Nucleus accumbens (tissue), 56 donors: ENCODE measurements at places on chromosomes 6 and 20.

DNA sequence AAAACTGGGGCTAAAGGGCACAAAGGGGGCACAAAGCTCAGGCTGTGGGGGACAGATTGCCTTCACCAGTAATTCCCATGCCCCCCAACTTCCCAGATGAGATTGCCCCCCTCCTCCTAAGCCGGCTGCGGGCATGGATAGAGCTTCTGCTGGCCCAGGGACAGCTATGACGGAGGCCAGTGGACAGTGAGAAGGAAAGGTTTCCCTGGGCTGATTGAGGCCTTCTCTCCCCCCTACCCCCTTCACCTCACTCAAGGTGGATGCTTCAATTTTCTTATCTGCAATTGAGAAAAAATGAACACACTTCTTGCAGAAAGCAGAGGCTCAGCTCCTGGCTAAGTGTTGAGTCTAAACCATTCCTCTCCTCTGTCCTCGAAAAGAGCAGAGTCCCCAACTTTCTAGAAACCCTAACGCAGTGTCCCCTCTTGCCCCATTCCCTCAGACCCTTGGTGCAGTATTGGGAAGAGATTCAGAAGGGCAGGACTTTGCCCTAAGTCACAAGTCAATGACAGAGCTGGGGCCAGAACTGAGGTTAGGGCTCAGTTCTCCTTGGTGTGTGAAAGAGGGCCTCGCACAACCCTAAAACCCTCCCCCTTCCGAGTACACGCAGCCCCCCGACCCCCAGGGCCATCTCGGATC is 808 bp downstream of the SDC4 start:
- no peak for DNase-seq

DNA sequence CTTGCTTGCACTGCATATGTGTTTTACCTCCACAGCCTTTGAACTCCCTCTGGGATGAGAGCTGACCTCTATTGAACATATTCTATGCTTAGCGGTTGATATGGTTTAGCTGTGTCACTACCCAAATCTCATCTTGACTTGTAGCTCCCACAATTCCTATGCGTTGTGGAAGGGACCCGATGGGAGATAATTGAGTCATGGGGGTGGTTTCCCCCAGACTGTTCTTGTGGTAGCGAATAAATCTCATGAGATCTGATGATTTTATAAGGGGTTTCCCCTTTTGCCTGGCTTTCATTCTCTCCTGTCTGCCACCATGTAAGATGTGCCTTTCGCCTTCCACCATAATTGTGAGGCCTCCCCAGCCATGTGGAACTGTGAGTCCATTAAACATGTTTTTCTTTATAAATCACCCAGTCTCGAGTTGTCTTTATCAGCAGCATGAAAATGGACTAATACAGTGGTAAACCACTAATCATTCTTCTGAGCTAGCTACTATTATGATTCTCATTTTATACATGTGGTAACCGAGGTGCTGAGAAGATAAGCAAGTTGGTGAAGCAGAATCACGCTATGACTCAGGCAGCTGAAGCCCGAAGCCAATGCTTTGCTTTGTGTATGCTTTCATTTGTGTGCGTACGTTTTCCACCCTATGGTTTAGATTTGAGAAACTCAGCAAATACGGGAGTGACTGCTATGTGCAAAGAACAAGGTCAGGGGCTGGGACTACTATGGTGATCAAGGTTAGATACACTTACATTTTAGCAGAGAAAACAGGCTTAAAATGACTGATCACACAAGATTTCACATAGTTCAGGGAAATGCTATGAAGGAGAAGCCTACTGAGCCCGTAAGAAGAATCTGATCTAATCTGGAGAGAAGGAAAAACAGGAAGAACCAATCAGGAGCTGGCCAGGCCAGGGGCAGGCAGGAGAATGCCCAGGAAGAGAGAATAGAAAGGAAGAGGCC is 363.5 kb downstream of the ESR1 start:
- no peak for DNase-seq

- DNase-seq: no peak
These were observed 1.6 kb upstream of the TFAP2B start for GRCh38 chr6:50816947-50817645.

DNA sequence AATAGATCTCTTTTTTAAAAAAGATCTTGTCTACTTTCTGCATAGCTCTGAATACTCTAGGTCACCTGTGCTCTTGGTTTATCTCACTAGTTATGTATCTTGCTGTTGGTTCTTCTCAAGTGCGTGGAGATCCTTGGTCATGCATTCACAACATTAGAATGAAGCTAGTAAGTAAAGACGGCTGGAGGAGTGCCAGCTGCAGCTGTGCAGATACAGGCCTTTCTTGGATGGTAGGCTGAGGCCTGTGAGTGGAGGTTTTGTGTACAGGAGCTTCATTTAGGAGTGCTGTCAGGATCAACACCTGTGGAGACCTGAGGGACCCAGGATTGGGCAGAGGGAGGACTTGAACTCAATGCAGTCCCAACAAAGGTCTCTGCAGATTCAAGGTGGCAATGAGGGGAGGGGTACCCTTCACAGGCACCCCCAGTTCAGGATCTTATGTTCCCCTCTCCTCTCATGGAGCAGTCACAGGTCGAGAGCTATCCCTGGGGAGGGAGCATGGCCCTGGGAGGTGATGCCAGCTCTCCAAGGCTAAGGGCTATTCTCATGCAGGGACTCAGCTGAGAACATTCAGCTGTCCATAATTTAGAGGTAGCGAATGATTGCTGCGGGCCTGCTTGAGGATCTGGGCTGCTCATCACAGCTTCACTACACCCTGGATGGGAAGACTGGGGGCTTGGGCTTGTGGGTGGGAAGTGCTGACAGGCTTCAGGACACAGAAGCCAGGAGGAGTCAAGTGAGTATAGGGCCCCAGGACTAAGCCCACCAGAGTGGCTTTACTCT is 98.9 kb upstream of the ENPP5 start:
- DNase-seq: peak; percentile 47

DNA sequence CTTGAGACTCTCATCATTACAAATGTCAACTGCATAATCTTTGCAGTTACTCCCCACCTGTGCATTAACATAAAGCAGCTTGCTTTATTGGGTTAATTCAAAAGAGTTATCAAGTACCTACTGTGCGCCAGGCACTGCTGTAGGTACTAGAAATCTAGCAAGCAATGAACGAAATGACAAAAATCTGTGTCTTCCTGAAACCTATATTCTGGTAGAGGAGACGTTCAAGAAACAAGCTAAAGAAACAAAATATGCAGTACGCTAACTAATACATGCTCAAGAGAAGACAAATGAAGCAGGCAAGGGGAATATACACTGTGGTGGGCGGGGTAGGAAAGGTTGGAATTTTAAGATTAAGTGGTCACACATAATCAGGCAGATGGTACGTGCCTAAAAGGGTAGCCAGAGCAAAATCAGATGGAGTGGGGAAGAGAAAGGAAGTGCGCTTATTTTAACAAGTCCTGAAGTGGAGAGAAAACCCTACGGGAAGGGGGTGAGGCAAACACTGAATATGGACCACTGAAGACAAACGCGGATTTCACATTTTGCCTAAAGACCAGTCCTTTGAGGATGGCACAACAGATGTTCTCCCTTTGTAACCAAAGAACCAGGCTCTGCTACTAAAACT is 1.2 kb downstream of the ELOVL2 start:
- DNase-seq: no peak

DNA sequence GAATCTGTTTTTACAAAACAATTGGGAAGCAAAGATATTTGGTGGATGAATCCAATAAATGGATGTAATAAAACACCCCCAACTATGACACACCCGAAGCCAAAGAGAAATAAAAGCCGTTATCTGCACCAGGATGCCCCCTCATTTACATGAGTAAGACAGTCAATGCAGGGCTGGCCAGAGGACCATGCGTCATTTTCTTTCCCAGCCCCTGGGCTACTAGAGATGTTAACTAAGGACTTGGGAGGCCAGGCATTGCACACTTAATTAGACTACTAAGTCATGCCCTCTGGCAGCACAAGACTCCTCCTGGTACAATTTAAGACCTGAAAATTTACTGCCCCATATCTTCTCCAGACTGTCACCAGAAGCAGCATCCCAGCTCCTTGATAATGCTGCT is 3.2 kb downstream of the LEMD2 start:
- no peak for DNase-seq

DNA sequence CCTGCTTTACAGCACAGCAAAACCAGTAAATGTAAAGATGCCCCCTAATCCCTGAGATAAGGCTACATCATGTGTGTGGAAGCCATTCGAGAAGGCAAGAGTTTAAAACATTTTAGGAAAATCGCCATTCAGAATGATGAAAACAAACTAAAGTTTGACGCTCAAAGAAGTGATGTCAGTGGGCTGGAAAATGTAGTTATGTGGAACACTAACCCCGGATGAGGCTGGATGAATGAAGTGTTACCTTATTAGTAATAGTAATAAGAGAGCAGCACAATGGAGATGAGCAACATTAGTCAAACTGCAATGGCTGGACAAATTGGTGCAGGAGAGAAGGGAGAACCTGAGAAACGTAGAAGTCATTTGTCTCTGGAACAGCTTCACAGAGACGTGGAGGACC is 130.7 kb upstream of the ARID1B start:
- no peak for DNase-seq

DNA sequence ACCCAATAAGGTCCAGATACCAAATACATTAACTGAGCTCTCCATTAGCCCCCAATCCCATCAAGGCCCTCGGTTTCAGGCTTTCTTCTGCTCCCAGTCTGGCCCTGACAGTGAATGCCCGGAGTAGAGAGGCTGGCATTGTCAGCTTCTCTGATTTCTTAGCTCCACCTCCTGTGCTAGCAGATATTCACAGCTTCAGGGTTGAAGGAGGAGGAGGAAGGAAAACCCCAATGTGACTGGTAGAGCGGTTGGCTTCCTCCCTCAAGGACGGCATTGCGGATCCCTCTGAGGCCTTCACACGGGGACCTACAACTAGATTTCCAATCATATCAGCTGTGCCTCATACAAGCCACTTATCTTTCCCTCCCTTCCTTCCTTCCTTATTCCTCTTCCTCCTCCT is 164.1 kb upstream of the SYNDIG1 start:
- DNase-seq: no peak

DNA sequence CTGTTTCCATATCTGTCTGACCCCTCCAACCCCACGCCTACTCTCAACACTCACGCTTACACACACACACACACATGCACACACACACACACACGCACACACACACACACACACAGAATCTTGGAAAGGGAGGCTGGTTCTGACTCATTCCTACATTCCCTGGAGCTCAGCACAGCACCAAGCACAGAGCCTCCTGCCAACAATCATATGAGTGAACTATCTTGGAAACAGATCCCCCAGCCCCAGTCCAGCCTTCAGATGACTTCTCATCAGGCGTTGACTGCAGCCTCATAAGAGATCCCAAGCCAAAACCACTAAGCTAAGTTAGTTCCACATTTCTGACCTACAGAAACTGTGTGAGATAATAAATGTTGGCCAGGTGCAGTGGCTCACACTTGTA is 14.1 kb upstream of the HCK start:
- no peak for DNase-seq

- peak; percentile 64 for DNase-seq
These were observed 475.0 kb upstream of the SULF2 start for GRCh38 chr20:48260129-48260756.

DNA sequence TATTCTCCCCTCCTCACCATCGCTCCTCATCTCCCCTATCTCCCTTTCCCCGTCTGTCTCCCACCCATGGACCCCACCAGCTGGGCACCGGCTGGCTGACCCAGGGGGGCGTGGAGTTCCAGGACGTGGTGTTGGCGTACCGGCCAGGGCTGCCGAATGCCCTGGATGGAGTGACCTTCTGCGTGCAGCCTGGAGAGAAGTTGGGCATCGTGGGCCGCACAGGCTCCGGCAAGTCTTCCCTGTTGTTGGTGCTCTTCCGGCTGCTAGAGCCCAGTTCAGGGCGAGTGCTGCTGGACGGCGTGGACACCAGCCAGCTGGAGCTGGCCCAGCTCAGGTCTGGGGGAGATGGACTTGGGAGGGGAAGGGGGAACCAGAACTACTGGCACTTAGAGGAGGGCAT is 7.7 kb downstream of the DLK2 start:
- no peak for DNase-seq
